HFF-Myc (cell line): ENCODE measurements at places on chromosomes 2 and 18.
A peak's percentile ranks its signal among the peaks of the same experiment; 100 is the strongest.

DNA sequence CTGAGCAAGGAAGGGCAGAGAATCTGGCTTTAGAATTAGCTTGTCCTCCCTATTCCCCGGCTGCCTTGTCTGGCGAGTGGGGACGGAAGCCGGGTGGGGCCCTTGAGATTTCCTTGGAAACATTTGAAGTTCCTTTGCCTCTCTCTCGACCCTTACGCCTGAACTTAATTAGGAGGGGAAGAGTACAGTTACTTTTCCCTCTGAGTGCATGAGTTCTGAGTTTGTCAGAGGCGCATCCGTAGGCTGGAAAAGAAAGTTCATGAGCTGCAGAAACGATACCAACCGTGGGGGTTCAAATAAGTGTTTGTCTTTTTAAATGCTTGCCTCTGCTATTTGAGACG, 468 bp downstream of the PIKFYVE start:
- peak; percentile 7 for DNase-seq

DNA sequence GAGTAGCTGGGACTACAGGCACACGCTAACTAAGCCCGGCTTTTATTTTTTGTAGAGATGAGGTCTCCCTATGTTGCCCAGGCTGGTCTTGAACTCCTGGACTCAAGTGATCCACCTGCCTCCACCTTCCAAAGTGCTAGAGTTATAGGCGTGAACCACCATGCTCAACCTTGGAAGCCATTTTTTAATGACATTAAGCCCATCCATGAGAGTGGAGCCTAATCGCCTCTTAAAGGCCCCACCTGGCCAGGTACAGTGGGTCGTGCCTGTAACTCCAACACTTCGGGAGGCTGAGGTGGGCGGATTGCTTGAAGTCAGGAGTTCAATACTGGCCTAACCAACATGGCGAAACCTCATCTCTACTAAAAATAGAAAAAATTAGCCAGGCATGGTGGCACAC, 41.6 kb upstream of the TFCP2L1 start:
- no peak for DNase-seq

- DNase-seq: peak; percentile 41
Observed at GRCh38 chr18:57004366-57005121, 142.3 kb upstream of the BOD1L2 start.

GRCh38 chr2:59791004-59791618, 762.3 kb downstream of the BCL11A start:
- no peak for DNase-seq

- no peak for DNase-seq
Observed at GRCh38 chr2:99660616-99661406, 171.0 kb upstream of the REV1 start.

GRCh38 chr2:177242121-177242987, 22.2 kb downstream of the NFE2L2 start:
- peak; percentile 83 for DNase-seq

- no peak for DNase-seq
Observed at GRCh38 chr2:142139384-142139783, 8.6 kb upstream of the LRP1B start.

GRCh38 chr18:55821219-55821618, 233.2 kb upstream of the TCF4 start:
- no peak for DNase-seq

GRCh38 chr2:118340103-118340502, 251.8 kb downstream of the INSIG2 start:
- DNase-seq: no peak

GRCh38 chr2:153043385-153043784, 325.0 kb downstream of the ARL6IP6 start:
- DNase-seq: no peak

- DNase-seq: no peak
Observed at GRCh38 chr2:223735035-223735640, 102.2 kb downstream of the AP1S3 start.

GRCh38 chr2:24110660-24111303, 12.4 kb downstream of the PFN4 start:
- no peak for DNase-seq

DNA sequence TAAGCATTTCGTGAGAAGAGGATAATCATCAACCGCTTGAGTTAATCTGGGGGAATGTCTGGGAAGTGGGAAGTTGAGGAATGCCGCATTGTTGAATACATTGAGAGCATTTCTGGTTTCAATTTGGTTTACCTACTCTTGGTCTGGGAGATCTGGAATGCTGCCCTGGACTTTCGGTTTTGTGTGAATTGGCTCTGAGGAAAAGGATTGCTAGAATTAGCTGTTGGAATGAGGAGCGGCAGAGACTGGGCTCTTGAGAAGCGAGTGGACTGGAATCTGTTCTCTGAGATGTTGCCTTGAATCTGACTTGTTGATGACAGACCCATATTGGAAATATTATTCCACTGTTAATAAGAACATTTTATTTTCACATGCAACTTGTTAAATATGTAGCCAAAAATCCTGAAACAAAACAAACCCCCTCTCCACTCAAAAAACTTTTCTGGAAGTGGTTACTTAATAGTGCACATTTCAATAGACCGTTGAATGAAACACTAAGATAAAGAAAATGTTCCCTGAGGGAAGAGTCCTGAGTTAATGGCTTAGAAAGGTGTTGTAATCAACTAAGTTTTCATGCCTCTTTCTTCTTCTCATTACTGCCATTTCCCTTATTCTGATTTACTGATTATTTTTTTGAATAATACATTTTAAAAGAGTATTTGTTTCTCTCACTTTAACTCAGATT, 50.8 kb downstream of the PTPRM start:
- peak; percentile 89 for DNase-seq

DNA sequence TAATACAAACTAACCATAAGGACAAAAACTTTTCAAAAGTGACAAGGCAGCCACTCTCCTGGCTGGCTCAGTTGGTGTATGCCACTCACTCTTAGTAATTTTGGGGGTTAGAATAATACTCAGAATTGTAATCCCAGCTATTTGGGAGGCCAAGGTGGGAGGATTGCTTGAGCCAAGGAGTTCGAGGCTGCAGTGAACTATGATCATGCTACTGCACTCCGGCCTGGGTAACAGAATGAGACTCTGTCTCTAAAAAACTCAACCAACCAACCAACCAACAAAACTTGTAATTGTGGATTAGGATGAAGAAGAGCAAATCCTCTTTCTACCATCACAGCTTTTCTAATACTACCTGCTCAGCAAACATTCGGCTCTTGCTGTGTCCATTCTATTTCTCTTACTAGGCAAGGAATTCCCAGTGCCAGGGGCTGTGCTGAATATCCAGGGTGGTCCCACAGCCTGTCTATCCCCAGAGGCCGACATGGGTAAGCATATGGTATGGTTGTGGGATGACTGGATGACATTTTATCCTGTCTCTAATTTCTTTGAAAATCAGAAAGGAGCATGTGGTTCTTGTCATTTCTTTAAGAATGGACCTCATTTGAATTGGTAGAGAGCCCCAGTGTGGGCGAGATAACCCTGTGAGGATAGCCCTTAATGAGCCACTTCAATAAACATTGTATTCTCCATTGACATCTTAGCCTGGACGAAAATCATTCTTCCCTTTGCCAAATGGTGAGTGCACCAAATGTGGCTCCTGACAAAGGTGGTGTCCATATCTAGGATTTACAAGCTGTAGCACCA, 220.1 kb downstream of the MYCN start:
- DNase-seq: no peak

DNA sequence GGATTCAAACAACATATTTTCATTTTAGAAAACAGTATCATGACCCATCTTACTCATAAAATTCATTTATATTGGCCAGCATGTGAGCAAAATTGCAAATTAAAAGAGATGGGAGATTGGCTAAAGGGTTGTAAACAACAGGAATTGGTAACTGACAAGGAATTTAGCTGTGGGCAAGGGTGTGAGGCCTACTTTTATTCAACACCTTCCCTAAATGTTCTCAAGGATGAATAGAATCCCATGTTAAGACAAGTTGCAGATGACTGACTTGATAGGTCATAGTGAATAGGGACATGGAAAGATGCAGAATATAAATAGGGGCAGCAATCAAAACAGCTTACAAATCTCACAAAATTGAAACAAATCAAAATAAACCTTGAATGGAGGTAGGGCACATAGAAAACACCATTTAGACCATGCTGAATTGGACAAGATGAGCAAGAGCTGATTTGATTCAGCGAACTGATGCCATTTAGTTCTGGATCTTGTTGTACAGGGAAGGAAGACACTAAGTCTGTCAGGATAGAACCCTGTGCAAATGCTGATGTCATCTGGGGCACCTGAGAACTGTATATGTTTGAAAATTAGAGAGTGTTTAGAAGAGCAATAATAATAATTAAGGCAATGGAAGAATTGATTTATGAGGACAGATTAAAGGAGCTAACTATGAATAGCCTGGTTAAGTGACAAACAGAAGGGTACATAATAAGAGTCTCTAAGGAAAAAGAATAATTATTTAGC, 509.7 kb downstream of the ZEB2 start:
- no peak for DNase-seq

DNA sequence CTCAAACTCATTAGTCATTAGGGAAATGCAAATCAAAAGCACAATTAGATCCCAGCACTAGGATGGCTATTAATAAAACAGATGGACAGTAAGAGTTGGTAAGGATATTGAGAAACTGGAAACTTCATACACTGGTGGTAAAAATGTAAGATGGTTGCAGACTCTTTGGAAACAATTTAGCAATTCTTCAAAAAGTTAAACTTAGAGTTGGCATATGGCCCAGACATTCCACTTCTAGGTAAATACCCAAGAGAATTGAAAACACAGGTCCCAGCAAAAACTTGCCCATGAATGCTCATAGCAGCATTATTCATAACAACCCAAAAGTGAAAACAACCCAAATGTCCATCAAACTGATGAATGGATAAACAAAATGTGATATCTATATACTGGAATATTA, 84.9 kb upstream of the ZFP36L2 start:
- no peak for DNase-seq

- DNase-seq: peak; percentile 87
Observed at GRCh38 chr2:54212456-54212855, 43.6 kb downstream of the TSPYL6 start.

GRCh38 chr2:152532241-152532640, 185.0 kb downstream of the PRPF40A start:
- no peak for DNase-seq

DNA sequence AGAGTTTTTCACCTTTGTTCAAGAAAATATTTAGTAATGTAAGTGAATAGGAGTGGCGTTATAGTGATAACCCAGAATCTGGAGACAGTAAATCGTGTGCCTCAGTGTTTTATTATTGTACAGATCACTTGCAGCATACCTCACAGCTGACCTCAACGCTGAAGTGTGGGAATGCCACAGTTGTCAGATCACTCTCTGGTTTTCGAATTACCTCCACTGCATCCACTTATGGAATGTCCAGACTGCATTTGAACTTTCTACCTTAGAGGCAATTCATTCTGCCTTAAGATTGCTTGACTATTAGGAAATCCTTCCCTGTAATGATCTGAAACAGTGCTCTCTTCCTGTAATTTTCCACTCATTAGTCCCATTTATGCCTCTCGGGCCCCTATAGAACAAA, 164.5 kb upstream of the ALPP start:
- DNase-seq: no peak

- no peak for DNase-seq
Observed at GRCh38 chr2:181058378-181059269, 78.2 kb downstream of the UBE2E3 start.

DNA sequence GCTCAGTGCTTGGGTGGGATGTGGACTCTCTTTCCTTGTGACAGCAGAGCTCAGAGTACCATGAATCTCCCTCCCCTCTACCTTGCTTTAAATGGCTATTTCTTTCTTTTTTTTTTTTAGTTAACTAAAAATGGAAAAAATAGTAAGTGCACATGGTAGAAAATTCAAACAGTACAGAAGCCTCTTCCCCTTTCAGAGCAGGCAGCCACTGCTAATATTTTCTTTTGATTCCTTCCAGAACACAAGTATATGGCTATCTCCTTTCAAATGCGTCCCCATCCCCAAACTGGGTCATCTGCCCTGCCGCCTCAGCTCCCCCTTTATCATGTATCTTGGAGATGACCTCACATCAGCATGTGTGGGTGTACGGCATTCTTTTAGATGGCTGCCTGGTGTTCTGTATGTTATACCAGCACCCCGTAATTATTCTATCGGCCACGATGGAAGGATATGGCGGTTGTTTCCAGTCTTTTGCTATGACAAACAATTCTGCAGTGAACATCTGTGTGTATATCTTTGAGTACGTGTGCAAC, 70.5 kb upstream of the DLX2 start:
- DNase-seq: no peak

- DNase-seq: peak; percentile 16
Observed at GRCh38 chr2:227853204-227853629, 18.2 kb upstream of the DAW1 start.

DNA sequence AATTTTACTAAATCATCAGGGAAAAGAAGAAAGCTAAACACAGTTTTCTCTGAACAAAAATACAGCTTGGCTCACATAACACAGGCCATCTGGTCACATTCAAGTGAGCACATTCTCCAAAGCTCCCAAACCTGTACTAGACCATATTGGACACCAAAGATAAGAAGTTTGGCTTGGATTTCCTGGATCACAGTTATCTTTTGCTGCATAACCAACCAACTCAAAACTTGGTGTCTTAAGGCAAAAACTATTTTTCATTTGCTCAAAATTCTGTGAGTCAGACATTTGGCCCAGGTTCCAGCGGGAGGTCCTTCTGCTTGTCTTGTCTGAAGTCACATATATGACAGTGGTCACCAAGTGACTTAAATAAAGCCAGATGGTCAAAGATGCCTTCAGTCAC, 83.2 kb downstream of the GYPC start:
- DNase-seq: no peak

GRCh38 chr2:102027036-102027980, 35.5 kb downstream of the IL1R2 start:
- DNase-seq: no peak

DNA sequence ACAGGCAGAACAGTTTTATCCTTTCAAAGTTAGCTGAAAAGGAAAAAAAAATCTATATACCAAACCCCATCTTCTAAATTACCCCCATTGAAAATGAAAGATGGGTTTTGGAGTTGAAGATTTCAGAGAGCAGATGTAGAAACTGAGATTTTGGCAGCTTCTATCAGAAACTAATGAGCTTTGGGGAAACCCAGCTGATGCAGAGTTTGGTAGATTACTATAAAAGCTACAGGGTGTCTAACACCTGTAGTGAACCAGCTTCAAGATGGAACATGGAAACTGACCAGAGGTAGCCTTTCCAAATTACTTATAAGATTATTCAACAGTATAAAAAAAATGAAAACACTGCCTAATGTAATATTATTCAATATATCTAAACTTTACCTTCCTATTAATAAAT, 583.1 kb downstream of the XIRP2 start:
- no peak for DNase-seq

DNA sequence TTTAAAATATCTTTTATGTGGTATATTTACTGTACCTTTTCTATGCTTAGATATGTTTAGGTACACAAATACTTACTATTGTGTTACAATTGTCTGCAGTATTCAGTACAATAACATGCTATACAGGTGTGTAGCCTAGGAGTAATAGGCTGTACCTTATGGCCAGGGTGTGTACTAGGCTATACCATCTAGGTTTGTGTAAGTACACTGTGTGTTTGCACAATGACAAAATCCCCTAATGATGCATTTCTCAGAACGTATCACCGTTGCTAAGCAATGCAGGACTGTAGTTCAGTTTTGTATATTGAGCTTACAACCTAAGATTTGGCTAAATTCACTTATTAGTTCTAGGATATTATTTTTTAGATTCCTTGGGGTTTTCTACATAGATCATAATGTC, 332.3 kb upstream of the HS6ST1 start:
- DNase-seq: no peak
